GM12864 (cell line): ENCODE measurements at places on chromosomes 13 and 19.

GRCh38 chr13:55937180-55937579 lies 1203.5 kb upstream of the PRR20A start:
- no peak for DNase-seq

GRCh38 chr13:110578363-110578762 lies 16.8 kb upstream of the RAB20 start:
- DNase-seq: no peak

DNA sequence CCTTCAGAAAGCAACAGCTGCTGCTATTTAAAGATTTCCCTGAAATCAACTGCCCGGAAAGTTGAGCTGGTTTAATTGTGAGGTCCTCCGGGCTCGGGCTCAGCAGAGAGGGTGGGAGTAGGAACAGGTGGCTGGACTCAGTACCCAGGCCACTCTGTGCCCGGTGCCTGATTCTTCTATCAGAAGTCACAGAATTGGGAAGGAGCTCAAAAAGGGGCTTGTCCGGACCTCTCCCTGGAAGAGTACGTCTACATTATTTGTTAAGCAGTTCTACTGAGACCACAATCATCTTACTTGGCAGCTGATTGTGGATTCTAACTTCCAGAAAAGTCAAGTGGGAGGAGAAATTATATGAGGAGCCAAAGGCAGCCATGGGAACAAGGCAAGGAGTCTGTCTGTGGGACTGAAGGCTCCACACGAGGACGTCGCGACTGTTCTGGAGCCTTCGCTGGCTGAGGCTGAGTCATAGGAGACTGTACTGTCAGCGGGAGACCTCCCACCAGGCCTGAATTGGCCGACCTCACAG lies 91.7 kb upstream of the ANKRD10 start:
- DNase-seq: no peak

DNA sequence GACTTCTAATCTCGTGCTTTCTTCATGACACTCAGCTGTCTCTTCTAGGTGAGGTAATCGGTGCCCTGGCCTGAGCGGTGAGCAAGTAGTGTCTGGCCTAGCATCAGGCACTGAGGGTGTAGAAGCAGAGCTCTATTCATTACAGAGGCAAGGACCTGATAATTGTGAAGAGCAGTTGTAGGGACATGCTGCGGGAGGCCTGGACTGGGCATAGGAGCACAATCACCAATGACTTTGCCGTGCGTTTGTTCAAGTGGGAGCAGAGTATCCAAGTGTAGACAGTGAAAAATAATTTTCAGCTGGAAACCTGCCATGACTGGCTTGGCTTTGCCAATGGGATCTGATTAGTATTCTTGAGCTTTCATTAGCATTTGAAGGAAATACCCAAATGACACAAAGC lies 32.1 kb upstream of the DCLK1 start:
- no peak for DNase-seq

GRCh38 chr13:33978653-33979052 lies 160.7 kb downstream of the RFC3 start:
- DNase-seq: no peak

DNA sequence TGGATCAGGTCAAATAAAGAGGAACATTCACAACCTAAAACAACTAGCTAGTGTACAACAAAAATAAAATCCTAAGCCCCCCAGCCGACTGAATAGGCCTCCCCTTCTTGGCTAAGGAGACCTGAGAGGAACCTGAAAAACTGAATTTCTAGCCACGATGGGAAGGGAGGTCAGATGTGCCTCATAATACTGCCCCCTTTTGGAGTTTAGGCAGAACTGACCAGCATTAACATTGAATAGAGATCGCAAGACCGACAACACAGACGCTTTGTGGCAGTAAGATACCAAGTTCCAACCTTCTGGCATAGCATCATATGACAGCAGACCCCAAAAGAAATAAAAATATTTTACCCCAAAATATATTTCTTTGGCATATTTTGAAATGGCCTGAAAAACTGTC lies 15.9 kb downstream of the CBY2 start:
- DNase-seq: no peak

DNA sequence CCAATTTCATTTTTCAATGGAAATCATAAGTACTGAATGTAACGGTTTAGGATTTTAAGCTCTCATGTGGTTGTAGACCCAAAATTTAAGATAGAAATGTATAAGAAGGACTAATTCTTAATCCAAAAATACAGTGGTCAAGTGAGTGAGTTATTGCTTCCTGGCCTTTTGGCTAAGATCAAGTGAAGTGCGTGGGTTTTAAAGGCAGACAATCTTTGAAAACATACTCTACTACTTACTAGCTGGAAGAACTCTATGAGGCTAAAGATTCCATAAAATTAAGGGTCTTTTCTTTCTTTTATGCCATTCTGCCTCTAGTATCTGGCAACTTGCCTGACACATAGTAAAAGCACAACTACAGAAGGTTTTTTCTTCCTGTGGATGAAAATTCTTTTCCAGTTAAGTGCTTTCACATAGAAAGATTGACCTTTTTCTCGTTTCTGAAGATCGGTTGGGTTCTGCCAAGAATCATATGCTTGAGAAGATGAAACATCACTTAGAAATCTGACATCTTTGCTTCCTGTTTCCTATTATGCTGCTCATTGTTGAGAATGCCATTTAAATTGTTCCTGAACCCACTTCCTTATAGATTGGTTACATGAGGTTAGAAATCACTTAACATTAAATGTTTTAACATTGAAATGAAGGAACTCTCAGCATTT lies 26.4 kb upstream of the SCEL start:
- DNase-seq: no peak

GRCh38 chr19:20787786-20788185 lies 11.7 kb downstream of the ZNF66 start:
- DNase-seq: peak; percentile 7

DNA sequence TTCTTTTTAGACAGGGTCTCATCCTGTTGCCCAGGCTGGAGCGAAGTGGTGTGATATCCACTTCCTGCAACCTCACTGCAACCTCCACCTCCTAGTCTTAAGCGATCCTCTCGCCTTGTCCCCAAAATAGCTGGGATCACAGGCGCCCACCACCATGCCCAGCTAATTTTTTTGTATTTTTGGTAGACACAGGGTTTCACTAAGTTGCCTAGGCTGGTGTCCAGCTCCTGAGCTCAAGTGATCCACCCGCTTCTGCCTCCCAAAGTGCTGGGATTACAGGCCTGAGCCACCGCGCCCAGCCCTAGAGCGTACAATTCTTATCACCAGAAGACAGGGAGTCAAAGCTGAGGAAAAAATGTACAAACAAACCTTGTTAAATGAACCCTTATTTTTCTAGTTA lies 4.5 kb upstream of the ELOF1 start:
- DNase-seq: no peak

GRCh38 chr13:36966404-36966803 lies 32.7 kb downstream of the ALG5 start:
- no peak for DNase-seq

DNA sequence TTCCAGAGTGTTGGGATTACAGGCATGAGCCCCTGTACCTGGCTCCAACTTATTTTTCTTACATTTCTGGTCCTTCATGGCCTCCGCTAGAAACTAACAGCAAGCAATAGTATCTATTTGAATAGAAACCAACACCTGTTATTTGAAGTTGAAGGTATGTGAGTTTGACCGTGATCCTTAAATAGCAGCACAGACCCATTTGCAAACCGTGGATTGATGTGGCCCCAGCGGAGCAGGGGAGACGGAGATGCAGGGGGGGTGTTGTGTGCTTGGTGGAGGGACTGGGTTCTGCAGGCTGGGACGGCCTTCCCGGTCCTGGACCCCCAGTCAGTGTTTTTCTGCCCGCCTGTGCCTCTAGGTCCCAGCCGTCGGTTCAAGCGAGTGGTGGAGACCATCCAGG lies 16.9 kb downstream of the TMEM150B start:
- DNase-seq: peak; percentile 42

DNA sequence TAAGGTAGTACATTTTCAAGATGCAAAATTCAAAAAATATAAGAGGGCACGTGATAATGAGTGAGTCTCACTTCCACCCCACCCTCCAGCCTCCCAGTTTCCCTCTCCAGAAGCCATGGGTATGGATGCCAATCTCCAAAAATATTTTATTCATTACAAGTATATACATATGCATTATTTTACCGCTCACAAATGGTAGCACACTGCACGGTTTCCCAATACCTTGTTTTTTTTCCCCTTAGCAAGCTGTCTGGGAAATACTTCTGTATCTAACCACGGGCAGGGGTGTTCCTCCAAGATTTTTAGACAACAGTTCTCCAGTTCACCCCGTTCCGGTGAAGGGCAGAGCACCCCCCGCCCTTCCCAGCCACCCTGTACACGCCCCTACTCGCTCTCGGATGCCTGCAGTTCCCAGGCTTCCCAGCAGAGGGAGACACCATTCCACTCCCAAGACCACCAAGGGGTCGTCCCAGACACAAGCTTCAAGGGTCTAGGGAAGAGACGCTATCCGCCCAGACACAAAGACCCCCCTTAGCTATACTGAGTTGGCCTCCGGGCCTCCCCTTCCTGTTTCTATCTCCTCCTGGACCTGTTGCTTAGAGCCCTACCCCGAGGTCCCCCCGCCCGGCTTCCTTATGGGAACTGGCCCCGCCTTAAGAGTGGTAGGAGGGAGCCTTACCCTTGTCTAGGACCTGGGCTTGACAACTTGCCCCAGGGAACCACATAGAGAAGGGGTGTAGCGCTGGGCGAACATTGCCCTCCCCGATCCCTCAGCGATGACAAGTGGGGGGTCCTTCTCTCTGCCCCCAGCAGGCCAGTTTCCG lies 1.1 kb upstream of the FXYD3 start:
- no peak for DNase-seq

DNA sequence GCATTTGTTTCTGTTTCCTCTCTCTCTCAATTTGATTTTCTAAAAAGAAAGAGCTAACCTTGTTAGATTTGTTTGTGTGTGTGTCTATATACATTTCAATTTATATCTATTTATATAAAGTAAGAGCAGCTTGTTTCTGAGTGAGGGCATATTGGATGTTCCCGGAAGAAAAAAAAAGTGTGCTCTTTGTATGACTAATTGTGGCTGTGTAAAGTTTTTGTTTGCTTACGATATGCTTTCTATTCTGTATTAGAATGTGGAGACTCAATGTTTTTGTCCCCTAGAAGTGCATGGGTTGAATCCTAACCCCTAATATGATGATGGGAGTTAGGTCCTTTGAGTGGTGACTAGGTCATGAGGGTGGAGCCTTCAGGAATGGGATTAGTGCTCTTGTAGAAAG lies 66.6 kb upstream of the C1QTNF9B start:
- DNase-seq: no peak

DNA sequence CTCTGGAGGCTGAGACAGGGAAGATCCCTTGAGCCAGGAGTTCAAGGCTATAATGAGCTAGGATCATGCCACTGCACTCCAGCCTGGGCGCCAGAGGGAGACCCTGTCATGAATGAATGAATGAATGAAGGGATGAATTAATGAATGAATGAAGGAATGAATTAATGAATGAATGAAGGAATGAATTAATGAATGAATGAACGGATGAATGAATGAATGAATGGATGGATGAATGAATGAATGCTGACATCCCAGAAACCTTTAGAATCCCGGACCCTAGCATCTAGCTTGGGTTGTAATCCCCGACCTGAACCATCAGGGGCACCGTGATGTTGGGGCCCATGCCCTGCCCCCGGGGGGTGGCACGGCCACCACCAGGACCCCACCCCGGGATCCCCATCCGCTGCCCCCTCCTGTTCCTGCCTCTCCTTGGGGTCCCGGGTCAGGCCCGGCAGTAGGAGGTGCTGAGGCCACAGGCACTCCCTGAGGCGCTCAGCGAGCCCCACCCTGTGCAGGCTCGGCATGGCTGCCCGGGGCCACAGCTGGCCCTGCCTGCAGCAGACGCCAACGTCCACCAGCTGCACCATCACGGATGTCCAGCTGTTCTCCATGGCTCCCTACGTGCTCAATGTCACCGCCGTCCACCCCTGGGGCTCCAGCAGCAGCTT lies 3.4 kb downstream of the EBI3 start:
- DNase-seq: no peak

- DNase-seq: no peak
These were observed 328 bp downstream of the CYP4F12 start for GRCh38 chr19:15673176-15673654.

- no peak for DNase-seq
These were observed 12.2 kb downstream of the GRIK5 start for GRCh38 chr19:42057846-42058245.

- no peak for DNase-seq
These were observed at the start of gene CADM4 for GRCh38 chr19:43639519-43640423. CADM4 (minus strand) TSS chr19:43639850; CDS start chr19:43639790, 60 bp downstream.

GRCh38 chr19:34778342-34778741 lies 5.3 kb upstream of the ZNF599 start:
- DNase-seq: no peak
